ENCODE measurements at places on chromosomes 5 and 9.

GRCh38 chr9:117008876-117009275, 321.8 kb downstream of the TRIM32 start:
- no peak for DNase-seq

DNA sequence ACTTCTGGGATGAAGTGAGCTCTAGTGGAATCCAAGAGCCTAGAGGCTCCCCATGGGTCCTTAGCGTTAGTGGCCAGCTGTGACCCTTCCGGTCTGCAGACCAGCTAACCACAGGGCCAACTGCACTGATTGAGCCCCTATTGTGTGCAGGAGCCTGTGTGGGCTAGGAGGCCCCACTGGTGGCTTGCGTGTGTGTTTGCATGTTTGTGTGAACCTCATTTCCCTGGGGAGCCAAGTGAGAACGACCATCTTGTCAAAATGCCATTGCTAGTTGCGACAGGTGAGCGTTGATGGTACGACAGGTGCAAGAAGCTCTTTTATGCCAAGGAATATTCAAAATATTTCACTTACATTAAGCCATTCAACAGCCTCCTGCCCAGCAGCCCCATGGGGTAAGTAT, 44.1 kb upstream of the ANKRD33B start:
- DNase-seq: no peak

DNA sequence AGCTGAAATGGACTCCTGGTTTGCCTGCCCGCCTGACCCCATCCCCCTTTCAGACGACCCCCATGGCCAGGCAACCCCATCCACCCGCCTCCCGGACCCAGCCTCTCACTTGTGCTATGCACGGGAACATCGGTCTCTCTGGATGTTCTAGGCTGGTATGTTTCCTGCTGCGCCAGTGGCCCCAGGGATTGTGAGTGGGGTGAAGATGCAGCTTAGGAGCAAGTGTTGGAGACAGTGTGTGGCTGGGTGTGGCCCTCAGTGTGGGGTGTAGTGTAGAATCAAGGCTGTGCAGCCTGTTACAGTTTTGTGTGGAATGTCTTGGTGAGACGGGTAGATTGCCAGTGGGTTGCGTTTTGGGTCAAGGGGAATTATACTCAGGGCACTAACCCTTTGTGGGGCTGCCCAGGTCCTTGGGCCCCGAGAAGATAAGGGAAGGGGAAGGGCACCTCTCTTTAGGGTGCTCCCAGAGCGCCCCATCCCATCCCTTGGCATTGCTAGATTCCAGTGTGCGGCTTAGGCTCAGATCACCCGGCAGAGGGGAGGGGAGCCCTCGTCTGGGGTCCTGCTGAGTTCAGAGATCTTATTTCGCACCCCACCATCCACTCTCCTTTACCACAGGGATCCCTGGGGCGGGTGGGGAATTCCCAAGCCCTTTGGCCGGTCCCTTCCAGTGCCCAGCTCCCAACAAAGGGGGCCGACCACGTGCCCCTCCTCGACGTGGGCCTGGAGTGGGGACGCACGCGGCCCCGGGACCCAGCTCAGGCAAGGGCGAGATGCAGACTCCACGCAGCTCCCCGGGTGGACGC, 4.6 kb downstream of the IER5L start:
- DNase-seq: no peak

DNA sequence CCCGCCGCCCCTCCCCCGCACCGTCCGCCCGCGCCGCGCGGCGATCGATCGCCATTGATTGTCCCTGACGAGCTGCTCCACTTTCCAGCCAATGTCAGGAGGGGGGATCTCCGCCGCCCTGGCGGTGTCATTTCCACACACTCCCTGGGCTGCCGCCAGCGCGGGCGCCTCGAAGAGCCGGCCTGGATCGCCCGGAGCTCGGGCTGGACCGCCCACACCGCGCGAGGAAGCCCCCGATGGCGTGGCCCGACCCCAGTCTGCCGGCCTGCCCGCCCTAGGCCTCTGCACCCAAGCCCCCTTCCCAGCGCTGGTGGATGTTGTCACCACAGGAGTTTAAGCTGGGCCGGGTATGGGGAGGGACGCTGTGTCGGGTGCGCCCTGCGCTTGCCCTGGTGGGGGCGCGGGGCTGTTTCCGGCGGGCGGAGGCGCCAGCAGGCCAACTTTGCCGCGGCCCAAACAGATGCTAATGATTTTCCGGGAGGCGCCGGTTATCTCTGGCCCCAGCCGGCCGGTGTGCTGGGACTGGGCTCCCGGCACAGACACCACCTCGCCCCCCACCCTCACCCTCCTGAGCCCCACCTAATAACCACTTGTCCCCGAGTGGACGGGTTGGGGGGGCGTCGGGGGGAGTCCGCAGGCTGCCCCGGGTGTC, 10.6 kb upstream of the CXXC5 start:
- peak; percentile 94 for DNase-seq

DNA sequence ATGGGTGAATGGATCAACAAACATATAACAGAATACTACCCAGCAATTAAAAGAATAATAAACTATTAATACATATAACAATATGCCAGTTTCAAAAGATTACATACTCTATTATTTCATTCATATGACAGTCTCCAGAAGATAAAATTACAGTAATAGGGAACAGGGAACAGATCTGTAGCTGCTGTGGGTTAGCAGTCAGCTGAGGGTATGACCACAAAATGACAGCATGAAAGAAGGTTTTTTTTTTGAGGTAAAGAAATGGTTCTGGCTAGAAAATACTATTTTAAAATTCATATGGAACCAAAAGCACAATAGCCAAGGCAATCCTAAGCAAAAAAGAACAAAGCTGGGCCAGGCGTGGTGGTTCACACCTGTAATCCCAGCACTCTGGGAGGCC, 73.0 kb upstream of the NR5A1 start:
- DNase-seq: no peak

GRCh38 chr5:4947893-4948536, 192.1 kb upstream of the ADAMTS16 start:
- no peak for DNase-seq

DNA sequence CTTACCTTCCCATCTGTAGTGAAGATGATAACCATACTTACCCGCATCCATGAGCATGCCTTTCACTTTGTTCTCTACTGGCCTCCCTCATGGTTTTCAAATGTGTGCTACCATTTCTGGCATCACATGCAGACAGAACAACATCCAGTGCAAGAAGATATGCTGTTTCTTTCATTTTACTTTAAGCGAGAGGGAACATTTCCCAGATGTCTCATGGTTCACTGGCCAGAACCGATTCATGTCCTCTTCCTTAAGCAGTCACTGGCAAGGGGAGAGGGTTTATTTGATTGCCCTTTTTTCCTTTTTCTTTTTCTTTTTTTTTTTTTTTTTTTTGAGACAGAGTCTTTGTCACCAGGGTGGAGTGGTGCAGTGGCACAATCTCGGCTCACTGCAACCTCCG, 37.7 kb downstream of the ARRDC3 start:
- DNase-seq: no peak

DNA sequence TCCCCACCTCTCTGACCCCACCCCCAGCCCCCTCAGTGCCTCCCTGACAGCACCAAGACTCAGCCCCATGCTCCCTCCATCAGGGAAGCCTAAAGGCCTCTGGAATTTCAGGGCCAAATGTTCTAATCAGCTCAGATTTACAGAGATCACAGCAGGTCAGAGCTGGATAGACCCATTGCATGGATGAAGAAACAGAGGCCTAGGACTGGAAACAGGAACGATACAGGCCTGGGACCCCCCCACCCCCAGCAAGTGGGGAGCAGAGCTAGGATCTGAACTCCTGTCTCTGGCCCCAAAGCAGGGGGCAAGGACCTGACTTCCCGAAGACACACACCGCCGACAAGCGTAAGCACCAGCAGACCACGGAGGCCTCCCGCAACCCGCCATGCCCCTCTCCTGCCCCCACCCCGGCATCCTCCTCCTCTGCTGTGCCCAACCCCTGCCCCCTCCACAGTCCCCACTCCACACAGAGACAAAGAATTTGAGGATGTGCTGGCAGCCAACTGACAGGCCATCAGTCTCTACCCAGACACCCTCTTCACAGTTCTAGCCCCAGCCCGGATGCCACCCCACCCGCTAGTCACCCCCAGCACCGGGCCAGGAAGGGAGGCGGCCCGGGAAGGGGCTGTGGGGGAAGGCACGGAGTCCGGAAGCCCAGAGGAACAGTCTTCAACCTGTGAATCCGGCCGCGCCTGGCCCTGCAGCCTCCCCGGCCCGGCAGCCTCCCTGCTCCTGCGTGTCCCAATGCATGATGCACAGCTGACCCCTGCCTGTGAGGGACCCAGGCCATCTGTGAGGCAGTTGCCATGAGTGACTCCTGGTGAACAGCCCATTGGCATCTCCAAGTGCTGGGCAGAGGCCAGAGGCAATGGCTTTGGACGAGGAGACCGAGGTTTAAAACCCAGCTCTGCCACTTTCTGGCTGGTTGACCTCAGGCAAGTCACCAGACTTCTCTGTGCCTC, 31.3 kb downstream of the NDUFA8 start:
- no peak for DNase-seq

- DNase-seq: no peak
Observed at GRCh38 chr5:176180339-176180738, 57.9 kb upstream of the SIMC1 start.

DNA sequence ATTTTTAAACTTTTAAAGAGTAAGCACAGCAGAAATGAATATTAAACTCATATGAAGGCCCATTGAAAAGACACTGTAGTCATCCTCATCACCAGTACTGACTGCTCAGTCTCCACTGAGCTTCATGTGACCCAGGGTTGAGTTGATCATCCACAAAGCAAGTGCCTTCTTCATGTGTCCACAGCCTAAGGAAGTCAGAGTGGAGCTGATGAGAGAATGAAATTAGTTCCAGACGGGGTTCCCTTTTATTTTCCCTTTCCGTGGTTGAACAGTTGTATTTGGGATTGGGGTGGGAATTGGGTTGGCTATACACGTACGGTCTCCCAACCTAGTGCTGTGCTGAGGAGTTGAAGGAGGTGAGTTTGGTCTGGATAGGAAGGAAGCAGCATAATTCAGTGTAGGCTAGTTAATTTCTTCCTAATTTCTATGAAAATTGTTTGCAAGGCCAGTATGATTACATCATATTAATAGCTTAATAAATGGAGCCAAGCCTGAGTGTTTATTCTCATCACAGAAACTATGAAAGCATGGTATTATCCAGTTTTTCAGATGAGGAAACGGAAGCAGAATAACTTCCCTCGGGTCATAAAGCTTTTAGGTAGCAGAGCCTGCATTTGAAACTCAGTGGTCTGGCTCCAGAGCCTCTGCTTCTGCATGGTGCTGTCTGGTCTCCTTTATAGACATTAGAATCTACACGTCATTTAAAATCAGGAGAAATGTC, 103.9 kb upstream of the DMRT1 start:
- DNase-seq: no peak

DNA sequence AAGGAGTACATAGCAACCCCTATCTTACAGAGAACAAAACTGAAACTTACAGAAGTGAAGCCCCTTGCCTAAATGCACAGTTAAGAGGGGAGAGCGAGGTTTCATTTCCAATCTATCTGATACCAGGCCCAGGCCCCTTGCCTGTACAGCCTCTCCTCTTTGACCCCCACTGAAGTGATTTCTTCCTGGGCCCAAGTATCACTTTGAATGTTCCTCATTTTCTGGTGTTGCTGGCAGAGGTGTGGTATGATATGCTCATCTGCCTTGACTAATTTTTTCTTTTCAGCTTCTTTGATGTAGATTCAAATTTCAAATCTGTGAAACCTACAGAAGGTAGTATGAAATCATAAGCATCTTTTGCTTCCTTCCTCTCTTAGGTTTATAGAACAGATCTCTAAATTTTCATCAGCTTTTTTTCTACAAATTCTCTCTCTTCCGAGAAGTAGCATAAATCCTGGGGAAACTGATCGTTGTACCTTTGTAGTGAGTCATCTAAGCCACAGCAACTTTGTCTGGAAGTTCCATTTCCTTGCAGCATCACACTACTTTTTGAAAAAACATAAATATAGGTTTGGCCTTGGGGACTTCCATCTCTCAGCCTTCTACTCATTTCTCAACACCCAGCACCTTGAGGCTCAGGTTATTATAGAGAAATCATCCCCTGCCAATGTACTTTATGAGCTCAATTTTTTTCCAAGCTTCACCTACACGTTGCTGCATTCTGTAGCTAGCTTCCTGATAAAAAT, 402.4 kb upstream of the PTGER4 start:
- no peak for DNase-seq

DNA sequence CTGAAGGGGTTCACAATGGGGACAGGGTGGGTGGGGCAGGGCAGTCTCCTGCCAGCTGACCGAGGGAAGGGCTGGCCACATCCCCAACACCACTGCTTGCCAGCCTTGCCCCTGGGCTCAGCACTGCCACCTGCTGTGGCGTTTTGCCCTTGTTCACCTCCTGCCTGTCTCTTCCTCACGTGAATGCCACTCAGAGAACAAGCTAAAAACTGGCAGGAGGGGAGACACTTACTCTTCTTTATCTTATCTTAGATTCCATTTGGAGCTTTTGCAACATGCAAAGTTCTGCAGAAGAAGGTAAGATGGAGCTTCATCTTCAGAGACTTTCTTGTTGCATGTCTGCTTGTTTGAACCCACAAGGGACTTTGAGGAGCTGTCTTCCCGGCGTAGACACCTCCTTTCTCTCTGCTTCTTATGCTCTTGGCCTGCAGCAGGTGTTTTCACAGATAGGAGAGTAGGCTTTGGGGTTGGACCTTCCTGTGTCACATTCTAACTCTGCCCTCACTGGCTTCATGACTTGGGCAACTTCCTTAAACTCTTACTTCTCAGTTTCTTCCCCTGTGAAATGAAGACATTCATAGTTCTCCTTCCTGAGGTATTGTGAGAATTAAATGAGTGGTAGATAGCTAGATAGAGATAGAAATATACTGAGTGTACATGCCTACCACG, 4.1 kb downstream of the LRSAM1 start:
- peak; percentile 83 for DNase-seq

DNA sequence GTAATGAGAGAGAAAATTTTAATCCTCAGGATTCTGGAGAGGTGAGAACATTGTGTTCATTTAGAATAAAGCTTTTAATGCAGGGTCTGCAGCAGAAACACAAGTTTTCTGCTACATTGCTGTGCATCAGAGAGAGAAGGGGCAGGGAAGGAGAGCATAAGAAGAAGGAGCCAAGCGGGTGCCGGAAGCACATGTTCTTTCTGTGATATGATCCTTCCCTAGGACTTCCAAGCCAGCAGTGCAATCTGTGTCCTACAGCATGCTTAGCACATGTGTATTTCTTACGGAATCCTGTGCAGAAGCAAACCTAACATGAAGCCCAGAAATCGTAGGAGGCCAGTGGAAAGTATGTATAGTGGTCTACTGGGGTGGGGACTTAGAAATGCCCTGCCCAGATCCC, 458.3 kb upstream of the BRINP1 start:
- DNase-seq: no peak

DNA sequence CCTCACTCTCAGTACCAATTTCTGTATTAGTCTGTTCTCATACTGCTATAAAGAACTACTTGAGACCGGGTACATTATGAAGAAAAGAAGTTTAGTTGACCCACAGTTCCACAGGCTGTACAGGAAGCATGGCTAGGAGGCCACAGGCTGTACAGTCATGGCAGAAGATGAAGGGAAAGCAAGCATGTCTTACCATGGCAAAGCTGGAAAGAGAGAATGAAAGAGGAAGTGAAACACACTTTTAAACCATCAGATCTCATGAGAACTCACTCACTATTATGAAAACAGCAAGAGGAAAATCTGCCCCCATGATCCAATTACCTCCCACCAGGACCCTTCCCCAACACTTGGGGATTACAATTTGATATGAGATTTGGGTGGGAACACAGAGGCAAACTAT, 698.8 kb downstream of the CDH9 start:
- no peak for DNase-seq

All from erythroblast (primary cell).